ENCODE measurements at places on chromosomes 7 and 10.

GRCh38 chr7:8975681-8976080 lies 542.3 kb downstream of the NXPH1 start:
- DNase-seq = no peak

DNA sequence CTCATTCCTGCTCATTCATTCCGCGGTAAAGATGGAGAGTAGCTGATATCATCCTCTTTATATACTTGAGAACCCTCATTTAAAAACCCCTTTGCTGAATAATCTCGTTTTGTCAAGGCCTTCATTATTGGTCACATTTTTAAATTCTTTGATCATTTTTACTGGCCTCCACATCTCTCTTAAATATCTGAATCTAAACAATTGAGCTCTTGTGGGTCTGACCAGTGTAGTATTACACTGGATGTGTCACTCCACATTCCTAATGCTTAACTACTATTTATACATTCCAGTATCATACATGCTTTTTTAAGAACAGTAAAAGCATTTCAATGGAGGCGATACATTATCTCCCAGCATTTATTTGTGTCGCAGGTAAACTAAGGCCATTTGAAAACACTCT lies 12.6 kb upstream of the PRPS1L1 start:
- DNase-seq = no peak

- no peak for DNase-seq
These were observed 389.2 kb downstream of the MAGI2 start for GRCh38 chr7:79064187-79064823.

DNA sequence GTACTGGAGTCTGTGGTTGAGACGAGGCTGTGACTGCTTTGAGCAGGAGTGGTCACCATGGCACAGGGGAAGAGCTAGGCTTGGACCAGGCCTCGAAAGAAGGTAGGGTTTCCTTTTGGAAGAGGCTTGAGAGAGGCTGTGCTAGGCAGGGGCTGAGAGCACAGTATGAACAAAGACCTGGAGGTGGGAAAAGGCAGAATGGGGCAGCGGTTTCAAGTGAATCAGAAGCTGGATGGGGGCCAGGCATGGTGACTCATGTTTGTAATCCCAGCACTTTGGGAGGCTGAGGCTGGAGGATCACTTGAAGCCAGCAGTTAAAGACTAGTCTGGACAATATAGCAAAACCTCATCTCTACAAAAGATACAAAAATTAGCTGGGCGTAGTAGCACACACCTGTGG lies 65.9 kb downstream of the CLIP2 start:
- no peak for DNase-seq

GRCh38 chr10:22319547-22319979 lies 1.3 kb upstream of the BMI1 start:
- no peak for DNase-seq

DNA sequence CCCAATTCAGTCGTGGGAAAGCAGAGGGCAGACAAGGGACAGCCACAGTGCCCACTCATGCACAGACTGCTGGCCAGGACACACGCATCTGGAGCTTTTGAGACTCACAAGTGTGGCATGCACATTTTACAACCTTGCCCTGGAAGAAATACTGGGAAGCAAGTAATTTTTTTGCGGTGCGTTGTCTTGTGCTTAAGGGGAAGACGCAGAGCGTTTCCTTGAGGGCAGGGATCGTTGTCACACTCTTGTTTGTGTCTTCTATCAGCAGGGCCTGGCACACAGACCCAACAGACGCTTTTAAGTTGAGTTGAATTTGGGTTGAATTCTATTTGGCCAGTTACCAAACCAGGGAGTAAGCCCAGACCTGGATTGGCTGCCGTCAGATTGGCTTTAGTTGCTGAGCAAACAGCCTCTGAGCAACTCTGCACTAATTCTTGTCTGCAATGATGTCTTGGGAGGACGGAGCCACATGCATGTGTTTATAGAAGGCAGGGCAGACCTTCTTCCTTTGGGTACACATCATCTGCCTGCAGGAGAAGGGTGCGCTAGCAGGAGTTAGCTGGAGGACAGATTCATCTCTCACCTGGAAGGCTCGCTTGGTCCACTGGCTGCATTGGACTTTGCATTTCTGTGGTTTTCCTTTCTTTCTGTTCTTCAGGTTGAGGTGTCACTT lies 38.4 kb downstream of the IL2RA start:
- DNase-seq = peak; percentile 56

- no peak for DNase-seq
These were observed 330.1 kb downstream of the ADARB2 start for GRCh38 chr10:1406967-1407945.

DNA sequence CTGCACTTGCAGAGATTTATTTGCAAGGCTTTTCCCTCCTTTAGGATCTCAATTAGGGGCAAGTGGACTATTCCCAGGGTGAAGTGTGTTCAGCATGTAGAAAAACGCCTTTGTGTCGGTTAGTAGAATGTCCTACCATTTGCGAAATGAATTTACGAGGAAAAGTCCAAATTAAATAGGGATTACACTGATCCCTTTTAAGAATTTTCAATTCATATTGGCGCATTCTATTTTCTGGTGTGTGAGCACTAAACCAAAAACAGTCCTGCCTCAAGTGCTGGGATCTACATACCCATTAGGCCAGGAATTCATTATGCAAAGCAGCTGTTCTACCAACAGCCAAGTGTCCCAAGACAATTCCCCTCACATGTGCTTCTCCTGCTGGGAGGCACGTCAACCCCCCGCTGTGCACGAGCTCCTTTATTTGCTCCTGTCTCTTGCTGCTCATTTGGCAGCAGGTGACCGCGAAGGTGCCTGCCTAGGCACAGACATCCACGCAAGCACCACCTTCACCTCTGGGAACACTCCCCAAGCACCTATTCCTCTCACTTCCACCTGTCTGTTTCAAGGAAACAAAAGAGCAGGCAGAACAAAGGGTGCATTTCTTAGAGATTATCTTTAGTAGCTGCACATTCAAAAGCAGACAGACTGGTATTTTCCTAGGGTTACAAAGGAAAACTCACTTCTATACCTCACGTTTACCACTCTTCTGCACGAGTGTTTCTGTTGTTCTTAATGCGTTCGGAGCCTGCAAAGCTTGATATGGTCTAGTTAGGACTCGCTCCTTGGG lies 134.6 kb upstream of the FGFR2 start:
- no peak for DNase-seq

DNA sequence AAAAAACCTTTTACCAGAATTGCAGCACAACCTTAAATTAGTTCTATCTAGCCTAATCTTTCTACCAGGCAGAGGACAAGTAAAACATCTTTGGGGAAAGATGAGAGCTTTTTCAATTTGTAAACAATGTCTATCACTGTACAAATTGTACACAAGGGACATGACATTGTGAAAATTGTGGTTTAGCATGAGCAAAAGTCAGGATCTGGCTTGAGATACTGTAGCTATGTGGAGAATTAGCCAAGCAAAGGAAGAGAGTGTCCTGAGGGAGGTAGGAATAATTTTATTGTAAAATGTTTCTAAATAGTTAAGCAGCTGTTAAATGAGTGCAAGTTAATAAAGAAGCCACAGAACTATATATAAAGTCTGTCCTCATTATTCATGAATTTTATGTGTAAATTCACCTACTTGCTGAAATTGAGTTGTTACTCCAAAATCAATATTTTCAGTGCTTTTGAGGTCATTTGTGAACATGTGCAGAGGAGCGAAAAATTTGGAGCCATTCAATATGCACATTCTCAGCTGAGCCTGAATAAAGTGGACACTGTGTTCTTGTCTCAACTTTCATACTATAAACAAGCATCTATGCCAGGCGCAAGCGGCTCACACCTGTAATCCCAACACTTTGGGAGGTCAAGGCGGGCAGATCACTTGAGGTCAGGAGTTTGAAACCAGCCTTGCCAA lies 42.8 kb upstream of the POM121L12 start:
- no peak for DNase-seq

- DNase-seq = no peak
These were observed 1.2 kb upstream of the SMNDC1 start for GRCh38 chr10:110305767-110306451.

DNA sequence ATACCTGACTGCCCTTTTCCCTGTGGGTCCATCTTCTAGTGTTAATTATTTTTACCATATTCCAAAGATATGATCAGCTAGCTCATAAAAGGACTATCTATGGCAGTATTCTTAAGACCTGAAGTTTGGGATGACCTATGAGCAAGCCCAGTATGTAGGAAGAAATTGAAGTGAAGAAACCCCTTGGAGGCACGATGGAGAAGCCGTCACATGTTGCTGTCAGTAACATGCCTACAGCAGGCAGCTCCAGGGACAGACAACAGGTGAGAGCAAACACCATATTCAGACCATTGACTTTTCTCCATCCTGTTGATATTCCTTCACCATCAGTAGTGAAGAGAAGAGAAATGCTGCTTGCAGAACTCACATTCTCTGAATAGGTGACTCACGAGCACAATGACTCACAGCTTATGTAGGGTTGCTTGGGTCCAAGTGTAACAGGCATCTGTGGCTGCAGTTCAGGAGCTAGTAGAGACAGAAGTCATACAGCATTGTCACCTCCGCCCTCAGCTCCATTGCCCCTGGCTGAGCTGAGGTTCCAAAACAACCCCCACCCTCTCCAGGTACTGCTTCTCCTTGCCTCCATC lies 8.4 kb upstream of the LYZL2 start:
- DNase-seq = no peak

DNA sequence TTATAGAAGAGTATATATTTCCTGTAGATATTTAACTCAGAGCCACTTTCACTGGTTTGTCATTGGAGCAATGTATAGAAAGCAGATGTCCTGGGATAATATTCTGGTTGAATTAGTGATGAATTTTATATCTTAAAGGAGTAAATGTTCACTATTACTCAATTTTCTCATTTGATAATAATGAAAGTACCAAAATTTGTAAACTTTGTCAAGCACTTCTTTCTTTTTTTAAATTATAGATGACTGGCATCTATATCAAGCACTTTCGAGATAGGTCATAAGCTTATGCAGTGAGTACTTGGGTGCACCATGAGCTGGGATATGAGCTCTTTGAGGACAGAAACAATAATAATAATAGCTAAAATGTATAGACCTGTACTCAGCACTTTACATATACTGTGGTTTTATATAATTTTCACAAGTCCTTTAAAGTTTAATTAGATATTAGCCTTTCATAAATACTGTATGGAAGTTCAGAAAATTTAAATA lies 11.3 kb downstream of the RSBN1L start:
- DNase-seq = no peak

DNA sequence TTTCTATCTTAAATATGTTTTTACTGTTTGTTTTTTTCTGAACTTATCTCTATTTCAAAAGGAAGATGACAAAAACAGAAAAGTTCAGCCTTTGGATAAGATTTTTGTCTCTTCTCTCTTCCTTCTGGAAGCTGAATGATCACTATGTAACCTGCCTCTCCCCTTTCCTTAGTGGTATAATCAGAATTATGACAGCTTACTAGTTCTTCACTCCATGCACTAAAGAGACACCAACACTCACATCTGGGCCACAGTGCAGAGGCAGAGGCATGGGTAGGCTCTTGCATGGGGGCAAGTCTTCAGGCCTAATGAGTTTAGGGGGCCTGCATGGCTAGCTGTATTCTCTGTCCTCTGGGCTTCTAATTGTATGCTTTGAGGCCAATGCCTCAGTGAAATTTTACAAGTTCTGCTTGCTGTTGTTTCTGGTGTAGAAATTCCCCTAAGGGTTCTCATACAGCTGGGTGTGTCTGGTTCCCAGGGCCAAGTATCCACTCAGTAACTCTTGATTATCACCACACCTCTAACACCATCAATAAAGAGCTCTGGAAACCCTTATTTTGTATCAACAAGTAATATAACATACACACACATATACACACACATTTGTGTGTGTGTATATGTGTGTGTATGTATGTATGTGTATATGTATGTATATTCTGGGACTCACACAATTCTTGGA lies 96.8 kb upstream of the POM121L12 start:
- no peak for DNase-seq

- DNase-seq = no peak
These were observed 51.5 kb upstream of the GRM3 start for GRCh38 chr7:86592185-86592584.

- no peak for DNase-seq
These were observed 1.1 kb upstream of the TFAM start for GRCh38 chr10:58384095-58384494.
